ENCODE measurements at places on chromosomes 12 and 14.
A peak's percentile ranks its signal among the peaks of the same experiment; 100 is the strongest.

DNA sequence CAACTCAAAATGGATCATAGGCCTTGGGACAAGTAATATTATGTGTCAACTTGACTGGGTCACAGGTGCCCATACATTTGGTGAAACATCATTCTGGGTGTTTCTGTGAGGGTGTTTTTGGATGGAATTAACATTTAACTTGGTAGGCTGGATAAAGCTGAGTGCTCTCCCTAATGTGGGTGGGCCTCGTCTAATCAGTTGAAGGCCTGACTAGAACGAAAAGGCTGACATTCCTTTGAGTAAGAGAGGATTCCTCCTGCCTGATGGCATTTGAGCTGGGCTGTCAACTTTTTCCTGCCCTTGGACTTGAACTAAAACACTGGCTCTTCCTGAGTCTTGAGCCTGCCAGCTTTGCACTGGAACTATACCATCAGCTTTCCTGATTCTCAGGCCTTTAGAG is 93.4 kb upstream of the ESRRB start:
- DNase-seq: no peak

GRCh38 chr12:43143278-43143677 is 408.7 kb downstream of the ADAMTS20 start:
- DNase-seq: no peak

DNA sequence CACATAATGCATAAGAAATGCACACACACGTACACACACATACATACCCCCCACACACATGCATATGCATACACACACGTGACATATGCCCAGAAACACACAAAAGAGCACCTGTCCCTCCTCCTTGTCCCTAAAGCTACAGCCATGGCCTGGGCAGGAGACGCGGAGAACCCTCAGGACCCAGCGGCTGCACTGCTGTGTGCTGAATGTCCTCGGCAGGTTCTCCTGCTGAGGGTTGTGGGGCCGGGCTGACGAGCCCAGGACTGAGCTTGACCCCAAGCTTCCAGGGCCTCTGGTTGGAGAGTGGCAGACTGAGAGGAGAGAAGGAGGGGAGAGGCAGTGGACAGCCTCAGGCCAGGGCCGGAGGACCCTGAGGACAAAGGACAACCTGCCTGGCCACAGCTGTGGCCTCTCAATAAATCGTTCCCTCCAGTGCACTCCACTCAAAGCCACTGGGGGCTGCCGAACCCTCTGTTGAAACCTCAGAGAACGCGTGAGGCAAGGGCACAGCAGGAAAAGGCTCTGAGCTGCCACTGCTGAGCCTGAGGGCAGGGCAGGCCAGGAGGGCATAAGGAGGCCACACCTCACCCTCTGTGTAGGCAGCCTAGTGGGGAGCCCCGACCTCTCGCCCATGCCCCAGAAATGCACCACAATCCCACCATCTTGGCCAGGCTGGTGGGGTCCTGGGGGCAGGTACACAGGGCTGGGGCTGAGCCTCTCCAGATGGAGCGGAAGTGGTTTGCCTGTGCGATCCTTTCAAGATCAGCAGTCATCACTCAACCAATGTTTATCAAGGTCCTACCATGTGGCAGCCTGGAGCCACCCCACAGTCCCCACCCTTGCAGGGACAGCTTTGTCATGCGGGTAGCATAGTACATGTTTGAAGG is 3.1 kb downstream of the CACNA2D4 start:
- DNase-seq: peak; percentile 19

- peak; percentile 80 for DNase-seq
These were observed 339.6 kb upstream of the TBX3 start for GRCh38 chr12:115023279-115024265.

DNA sequence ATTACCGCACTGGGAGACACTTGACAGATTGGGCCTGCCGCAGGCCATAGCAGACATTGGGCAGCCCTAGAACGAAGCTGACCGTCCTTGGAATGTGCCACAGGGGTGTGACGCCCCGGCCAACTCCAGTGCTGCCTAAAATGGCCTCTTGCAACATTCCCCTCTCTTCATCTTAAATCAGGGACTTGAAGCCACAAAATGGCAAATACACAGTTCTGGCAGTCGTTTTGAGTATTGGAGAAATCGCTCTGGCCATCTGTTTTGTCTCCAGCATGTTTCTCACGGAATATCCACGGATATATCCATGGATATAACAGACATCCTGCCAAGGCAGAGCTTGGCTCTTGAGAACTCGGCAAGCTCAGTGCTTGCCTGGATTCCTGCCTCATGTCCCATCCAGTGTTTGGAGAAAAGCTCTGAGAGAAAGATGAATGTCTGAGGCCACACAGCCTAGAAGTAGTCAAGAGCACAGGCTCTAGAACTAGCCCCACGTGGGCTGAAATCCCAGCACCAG is 158.4 kb downstream of the CHST11 start:
- DNase-seq: no peak

GRCh38 chr14:92439537-92440344 is 73.8 kb upstream of the RIN3 start:
- peak; percentile 29 for DNase-seq

DNA sequence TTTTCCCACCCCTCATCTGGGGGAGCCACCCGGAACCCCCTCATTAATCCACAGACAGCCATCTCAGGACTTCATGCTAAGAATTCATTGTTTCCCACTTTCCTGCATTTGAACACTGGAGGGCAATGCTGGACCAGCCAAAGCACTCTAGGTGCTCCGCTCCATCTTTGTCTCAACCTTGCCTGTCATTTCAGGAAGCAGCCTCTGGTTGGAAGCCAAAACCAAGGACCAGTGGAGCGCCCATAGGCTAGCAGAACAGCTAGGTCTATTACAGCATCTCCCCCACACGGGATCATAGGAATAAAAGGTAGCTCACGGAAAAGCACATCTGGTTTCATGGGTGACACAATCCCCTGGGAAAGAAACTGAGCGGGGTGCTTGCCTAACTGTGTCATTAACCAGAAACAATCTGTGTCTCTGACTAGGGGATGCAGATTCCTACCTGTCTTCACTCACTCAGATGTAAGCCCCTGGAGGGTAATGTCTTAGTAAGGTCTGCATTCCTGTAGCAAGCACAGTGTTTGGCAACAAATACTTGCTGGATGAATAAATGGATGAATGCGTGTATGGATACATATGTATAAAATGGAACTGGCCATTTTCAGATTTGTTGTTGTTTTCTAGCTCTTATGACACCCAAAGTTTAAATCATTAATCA is 197.0 kb downstream of the DAD1 start:
- DNase-seq: peak; percentile 69

GRCh38 chr12:1804545-1805332 is 15.6 kb upstream of the LRTM2 start:
- peak; percentile 92 for DNase-seq

GRCh38 chr12:64258576-64258975 is 36.5 kb upstream of the KICS2 start:
- no peak for DNase-seq

DNA sequence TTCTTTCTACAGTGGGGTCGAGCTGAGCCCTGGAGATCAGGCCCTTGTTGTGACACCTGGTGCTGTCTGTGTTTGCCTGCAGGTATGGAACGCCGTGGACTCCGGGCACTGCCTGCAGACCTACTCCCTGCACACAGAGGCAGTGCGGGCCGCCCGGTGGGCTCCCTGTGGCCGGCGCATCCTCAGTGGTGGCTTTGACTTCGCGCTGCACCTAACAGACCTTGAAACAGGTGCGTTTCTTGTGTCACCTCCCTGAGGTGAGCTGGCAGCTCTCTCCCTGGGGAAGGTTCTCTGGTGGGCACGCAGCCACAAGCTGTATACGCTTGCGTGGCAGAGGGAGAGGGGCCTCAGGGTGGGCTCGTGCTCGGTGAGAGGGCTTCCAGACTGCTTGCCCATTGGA is 119.3 kb downstream of the BEGAIN start:
- no peak for DNase-seq

- DNase-seq: no peak
These were observed 3.2 kb downstream of the OR4K2 start for GRCh38 chr14:19878029-19878642.

- no peak for DNase-seq
These were observed 58.8 kb downstream of the TTC7B start for GRCh38 chr14:90757452-90757851.

DNA sequence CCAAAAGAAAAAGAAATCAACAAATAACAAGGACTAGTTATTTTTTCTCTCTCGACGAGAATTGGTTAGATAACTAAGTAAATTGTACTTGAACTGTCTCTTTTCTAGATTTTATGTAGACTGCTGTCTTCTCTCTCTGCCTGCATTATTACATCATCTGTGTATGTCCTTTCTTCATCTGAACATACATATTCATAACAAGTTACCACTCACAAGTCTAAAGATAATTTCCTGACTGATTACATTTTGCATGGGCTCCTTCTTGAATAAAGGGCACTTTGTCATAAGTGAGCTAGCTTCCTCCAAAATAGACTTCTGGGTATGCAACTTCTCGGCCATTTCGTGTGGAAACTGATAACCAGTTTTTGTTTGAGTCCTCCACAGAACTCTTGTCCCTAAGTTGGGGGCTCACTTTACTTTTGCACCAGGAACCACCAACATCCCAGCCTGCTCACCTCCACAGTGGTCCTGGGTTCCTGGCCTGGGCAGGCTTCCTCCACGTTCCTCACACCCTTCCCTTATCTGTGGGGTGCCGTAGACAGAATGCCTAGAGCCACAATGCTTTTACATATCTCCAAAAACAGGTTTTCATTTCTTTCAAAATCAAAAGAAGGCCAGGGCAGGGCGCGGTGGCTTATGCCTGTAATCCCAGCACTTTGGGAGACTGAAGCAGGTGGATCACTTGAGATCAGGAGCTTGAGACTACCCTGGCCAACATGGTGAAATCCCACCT is 6.2 kb upstream of the DDX47 start:
- no peak for DNase-seq

GRCh38 chr12:50488801-50489200 is 16.0 kb upstream of the DIP2B start:
- DNase-seq: no peak

- DNase-seq: no peak
These were observed 26.4 kb downstream of the TM7SF3 start for GRCh38 chr12:26987634-26988424.

DNA sequence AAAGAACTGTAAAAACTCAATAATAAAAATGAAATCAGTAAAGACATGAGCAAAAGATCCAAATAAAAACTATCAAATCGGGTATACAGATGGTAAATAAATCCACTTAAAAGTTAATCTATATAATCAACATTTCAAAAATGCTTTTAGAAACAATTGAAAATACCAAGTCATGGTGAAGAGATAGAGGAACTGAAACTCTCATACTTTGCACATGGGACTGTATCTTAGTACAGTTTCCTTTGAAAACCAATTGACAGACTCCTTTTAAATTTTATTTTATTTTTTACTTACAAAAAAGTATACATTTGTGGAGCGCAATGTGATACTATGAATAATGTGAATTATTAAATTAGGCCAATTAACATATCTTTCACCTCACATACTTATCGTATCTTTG is 98.6 kb upstream of the FAR2 start:
- DNase-seq: no peak

DNA sequence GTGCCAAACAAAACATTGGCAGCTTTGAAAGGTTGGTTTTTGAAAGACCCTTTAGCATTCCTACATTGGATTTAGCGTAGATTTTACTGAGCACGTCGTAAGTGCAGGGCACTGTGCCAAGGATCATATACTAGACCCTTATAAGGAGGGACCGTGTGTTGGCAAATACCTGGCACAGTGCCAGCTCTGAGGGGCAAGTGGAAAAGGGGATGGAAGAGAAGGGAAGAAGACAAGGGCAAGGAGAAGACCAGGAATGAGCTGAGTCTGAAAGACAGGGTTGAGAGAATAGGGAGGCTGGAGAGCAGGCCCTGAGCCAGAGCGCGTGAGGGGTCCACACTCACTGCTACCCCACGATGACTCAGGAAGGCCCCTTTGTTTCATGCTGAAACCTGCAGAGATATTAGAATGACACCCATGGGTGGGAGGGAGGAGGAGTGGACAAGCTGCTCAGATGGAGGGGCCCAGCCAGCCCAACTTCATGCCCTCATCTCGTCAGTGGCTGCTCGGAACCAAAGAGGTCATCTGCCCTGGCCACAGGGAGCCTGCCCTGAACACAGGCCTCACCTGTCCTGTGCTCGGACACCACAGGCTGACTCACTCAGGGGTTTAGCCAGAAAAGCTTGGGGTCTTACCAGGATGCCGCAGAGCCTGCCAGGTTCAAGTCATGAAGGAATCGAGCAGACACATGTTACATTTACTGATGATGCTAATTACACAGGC is 25.0 kb downstream of the RAB35 start:
- no peak for DNase-seq

GRCh38 chr12:29889737-29890136 is 106.0 kb upstream of the TMTC1 start:
- no peak for DNase-seq

GRCh38 chr12:127130506-127131124 is 1136.4 kb upstream of the TMEM132C start:
- DNase-seq: no peak

DNA sequence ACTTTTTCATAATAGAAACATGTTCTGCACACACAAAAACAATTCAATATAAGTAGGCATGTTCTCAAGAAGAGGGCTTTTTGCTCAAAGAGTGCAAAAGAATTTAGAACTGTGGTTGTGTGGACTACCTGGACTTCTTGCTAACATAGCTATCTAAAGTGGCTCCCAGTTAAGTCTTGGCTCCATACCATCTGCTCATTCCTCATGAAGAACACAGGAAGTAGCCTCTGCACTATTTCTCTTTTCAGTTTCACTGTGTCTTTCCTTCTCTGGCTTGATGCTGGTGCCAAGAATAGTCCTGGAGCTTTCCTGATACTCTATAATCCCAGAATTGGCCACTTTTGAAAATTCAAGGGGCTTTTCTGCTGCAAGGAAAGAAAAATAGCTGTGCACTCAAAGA is 127.4 kb downstream of the CCER1 start:
- DNase-seq: no peak

- DNase-seq: peak; percentile 87
These were observed at the start of gene FLVCR2 for GRCh38 chr14:75578102-75578785. FLVCR2 (plus strand) TSS chr14:75578620; CDS start chr14:75578973, 353 bp downstream.

GRCh38 chr14:97723351-97723750 is 926.2 kb downstream of the VRK1 start:
- no peak for DNase-seq

DNA sequence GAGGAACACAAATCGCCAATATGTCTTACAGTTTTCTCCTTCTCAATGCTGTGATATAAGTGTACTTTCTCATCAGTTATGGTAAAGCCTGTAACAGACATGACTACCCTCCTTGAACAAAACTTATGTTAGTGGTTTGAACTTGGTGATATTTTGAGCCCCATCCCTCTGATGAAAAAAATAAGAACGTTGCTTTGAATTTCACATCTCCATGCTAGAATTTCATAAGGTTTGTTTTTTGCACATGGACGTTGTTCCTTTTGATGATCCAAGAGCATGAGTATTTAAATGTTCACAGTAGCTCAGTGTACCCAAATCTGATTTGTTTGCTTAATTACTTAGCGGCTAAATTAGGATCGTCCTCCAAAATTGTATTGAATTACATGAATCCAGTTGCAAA is at the start of gene SLC15A5:
TSS of gene SLC15A5 (minus strand) at position 101 of the 400 bp plus-strand sequence. CDS start at position 101, 0 bp downstream.
- no peak for DNase-seq

GRCh38 chr12:89883630-89884389 is 175.2 kb upstream of the ATP2B1 start:
- peak; percentile 33 for DNase-seq

GRCh38 chr12:63844391-63845341 is at the start of gene SRGAP1:
SRGAP1 (plus strand) TSS chr12:63844700; CDS start chr12:63844817, 117 bp downstream.
- peak; percentile 82 for DNase-seq

All from left hindlimb (tissue), 1 donor.